ENCODE measurements at places on chromosomes 2 and 18.

DNA sequence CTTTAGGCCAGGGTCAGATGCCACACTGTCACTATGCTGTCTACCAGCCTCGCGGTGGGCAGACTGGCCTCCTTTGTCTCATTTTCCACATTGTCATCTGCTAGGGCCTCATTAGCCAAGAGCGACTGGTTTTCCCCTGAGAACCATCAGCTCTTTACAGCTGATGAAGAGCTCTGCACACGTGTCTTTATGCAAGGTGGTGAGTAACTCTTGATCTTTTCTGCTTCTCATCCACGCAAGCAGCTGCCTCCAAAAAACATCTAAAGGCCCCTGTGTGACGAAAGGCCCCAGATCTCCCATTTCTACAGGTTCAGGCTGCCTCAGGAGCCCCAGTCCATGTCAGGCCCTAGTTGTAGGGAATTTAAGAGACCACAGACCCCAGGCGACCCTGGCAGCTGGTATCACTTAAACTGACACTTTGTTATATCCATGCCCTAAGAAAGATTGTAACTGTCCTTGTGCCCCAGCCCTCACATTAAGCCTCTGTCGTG lies 52.9 kb downstream of the DPYSL5 start:
- no peak for DNase-seq

- no peak for DNase-seq
Measured at GRCh38 chr2:16617282-16618266, 48.1 kb downstream of the CYRIA start.

- no peak for DNase-seq
Measured at GRCh38 chr18:58288921-58289797, 245.1 kb downstream of the NEDD4L start.

- no peak for DNase-seq
Measured at GRCh38 chr2:182166406-182166805, 180.8 kb downstream of the PPP1R1C start.

DNA sequence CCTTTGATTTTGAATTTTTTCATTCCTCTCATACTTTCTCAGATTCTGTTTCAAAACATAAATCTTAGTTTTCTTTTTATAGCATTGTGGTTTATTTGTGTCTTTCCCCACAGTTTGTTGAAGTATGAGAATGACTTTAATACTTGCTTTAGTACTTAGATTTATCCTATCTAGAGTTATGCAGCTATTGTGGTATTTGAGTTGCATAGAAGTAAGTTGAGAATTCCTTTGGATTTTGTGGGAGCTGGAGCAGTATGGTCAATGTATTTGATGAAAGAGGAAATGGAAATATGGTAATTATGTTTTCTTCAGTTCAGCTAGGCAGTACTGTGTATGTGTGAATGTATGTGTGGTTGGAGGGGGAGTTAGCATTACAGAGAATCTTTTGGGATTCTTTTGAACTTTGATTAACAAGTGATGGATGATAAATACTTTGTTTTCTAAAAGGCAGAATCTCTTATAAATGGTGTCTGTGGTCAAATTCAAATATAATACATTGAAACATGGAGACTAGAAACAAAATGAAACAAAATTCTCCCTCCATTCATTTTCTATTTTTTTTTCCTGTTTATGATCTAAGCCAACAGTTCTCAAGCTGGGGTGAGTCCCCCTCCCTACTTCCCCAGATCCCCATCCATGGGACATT lies 3.0 kb downstream of the ACVR2A start:
- no peak for DNase-seq

- DNase-seq = no peak
Measured at GRCh38 chr2:167132066-167132465, 243.8 kb downstream of the XIRP2 start.

GRCh38 chr2:200695601-200696000 lies 109.8 kb downstream of the AOX1 start:
- DNase-seq = no peak

GRCh38 chr2:122514451-122514996 lies 759.1 kb downstream of the TSN start:
- no peak for DNase-seq

GRCh38 chr2:40434731-40435271 lies 17.1 kb downstream of the SLC8A1 start:
- DNase-seq = no peak

DNA sequence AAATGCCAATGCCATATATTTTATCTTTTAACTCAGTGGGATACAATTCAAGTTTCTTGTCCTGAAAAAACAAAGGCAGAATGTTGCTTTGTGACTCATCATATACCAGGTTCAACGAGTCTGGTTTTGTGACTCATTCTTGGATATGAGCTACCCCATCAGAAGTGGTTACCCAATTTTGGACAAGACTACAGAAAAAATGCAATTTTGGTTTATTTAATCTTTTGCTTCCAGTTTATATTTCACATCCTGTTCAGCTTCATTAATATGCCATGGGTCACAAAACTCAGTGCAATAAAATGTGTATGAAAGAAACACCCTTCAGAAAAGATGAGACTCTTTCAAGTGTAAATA lies 25.0 kb downstream of the FN1 start:
- no peak for DNase-seq

DNA sequence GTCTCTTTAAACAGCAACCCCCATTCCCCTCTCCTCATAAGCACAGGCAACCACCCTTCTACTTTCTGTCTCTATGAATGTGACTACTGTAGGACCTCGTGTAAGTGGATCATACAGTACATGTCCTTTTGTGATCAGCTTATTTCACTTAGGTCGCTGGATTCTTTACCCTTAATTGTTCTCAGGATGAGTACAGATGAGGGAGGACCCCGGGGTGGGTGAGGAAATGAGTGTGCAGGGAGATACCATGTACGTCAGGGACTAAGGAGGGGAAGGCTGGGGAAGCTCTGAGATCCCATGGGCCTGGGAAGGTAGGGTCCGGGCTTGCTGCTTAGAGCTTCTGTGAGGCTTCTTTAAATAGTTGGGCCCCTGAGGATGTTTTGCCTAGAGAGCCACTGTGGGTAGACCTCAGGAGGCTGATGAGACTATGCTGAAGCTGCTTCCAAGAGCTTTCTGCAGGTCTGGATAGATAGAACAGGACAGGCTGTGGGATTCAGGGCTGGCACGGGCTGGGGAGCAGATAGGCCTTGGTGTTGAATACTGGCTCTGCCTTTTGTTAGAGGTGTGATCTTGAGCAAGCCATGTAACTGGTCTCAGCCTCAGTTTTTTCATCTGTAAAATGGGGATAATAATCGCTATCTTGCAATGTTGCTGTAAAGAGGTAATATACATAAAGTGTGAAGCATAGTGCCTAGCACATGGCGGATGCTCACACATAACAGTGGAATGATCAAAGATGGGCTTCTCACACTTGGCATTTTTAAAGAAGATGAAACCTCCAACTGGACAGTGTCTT lies 155.3 kb downstream of the PRKCE start:
- DNase-seq = no peak

All from activated CD8-positive, alpha-beta memory T cell treated with anti-CD3 and anti-CD28 coated beads, Interleukin-2, amount 50 U/mL, for 4 hours (primary cell).